Stimulated activated CD8-positive, alpha-beta memory T cell treated with anti-CD3 and anti-CD28 coated beads, Interleukin-7, amount 100 ng/mL, for 1 hour (primary cell): ENCODE measurements at places on chromosomes 7 and 10.

GRCh38 chr7:42167631-42168236 lies 69.3 kb downstream of the GLI3 start:
- DNase-seq, result no peak

- DNase-seq, result no peak
Measured at GRCh38 chr7:51528172-51528571, 211.6 kb upstream of the COBL start.

GRCh38 chr10:3852147-3852904 lies 67.3 kb upstream of the KLF6 start:
- DNase-seq, result no peak

GRCh38 chr10:49540056-49540797 lies 1.3 kb upstream of the ERCC6 start:
- DNase-seq, result no peak

GRCh38 chr7:17462131-17462631 lies 163.7 kb downstream of the AHR start:
- DNase-seq, result no peak

DNA sequence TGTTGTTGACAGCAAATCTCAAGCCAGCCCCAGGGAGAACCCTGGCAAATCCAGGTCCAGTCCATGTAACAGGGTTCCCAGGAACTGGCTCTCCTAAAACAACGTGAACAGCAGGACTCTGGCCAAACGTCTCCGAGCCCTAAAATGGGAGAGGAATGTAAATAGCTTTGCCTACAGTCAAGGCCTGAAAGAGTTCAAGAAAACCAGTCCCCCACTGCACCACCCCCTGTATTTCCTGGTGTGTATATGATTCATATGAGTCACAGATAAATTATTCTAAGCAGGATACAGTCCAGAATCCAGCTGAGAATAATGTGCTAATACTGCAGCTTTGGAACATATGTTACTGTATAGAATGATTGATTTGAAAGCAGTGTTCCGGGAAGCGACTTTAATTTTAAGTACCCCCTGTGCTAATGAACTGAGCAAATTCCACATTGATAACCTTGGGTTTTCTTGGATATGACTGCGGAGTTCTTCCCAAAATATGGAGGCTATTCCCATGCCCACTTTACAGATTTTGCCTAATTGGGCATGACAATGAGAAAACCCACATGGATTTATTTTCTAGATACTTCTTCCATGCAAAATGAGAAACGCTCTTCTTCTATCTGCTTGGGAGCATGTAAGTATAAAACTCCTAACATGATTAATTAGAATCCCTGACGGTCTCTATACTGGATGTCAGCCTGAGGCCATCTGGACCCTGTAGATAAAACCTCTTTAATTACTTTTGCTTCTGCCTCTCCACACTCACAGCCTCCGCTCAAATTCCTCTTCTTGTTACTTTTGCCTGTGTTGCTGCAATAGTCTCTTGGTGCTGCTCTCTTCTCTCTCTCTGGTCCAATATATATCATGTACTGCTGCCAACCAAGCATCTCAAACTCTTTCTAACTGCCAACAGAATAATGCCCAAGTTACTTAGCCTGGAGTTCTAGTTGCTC lies 50.2 kb downstream of the LAMB4 start:
- no peak for DNase-seq

- no peak for DNase-seq
Measured at GRCh38 chr7:97001221-97001620, 4.1 kb upstream of the DLX6 start.

- DNase-seq, result no peak
Measured at GRCh38 chr10:22753786-22754185, 39.4 kb upstream of the PIP4K2A start.

GRCh38 chr7:115218076-115218475 lies 296.2 kb downstream of the MDFIC start:
- no peak for DNase-seq

GRCh38 chr10:77226853-77227565 lies 410.6 kb downstream of the KCNMA1 start:
- no peak for DNase-seq

DNA sequence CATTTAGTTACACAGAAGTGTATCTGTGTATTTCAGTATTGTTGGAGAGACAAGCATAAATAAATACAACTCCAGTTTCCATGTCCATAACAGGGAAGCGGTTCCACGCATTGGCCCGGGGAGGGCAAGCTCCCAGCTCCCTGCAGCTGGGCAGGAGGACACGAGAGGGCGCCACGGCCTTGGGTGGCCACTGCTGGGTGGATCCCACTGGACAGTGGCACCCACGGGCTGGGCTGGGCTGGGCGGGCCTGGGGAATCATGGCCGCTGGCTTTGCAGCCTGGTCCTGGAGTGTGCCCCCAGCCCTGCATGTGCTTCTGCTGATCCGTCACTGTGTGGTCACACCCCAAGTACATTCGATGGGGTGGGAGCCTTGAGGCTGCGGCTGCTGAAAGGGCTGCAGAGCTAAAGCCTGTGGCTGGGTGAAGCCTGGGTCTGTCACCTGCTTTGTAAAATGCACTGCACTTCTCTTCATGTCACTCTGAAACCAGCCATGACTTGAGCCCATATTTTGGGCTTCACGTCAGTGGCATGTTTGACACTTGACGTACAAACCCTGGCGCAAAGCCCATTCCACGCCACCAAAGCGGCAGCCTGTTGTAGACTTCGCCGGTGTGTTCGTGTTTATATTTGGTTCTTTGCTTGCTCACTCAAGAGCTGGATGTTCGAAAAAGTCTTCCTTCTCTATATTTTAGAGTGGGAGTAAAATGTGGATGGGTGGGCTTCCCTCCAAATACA lies 27.5 kb downstream of the LRRC27 start:
- DNase-seq, result no peak
